ENCODE measurements at places on chromosomes 5 and 9. TPM values are rescaled to one million over a fixed set of nuclear protein-coding genes. Genes with fewer than 3 reads are reported as not detected.

DNA sequence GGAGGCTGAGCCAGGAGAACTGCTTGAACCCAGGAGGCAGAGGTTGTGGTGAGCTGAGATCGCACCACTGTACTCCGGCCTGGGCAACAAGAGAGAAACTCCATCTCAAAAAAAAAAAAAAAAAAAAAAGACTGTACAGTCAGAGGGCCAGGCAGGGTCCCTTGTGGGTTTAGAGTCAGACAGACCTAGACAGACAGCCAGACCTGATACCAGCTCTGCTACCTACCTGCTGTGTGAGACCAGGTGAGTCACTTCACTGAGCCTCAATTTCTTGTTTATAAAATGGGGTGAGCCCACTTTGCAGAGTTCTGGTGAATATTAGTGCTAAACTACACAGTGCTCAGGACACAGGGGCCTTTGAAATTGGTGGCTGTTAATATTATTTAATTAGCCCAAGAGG lies 19.7 kb downstream of the TRIM14 start:
- no peak overlapping the region for H3K4me3 ChIP-seq
- no peaks in the 10 kb centered on the region for H3K4me1 ChIP-seq
- no peak for DNase-seq

DNA sequence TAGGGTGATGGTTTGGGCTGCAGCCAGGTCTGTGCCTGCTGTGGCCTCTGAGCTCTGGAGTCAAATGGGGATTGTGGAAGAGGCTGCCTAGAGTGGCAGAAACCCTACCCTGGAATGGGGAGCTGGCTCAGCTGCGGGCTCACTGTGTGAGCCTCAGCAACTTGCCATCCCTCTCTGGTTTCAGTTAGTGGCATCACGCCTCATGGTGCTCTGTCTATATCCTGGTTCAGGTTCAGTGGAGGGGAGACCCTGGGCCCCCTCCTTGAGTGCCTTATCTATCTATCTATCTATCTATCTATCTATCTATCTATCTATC lies 132.6 kb downstream of the PHF2 start:
- no peaks in the 10 kb centered on the region for H3K36me3 ChIP-seq
- H3K27ac ChIP-seq: no peak overlapping the region
- H3K27me3 ChIP-seq: no peaks in the 10 kb centered on the region

- H3K27ac ChIP-seq: no peak overlapping the region
- H3K27me3 ChIP-seq: no peaks in the 10 kb centered on the region
- H3K4me1 ChIP-seq: no peaks in the 10 kb centered on the region
Measured at GRCh38 chr5:74373076-74373475, 267.5 kb downstream of the ENC1 start.

Gene HTR4
- not detected for polyA plus RNA-seq

Gene RALGPS1
- 18.2 TPM for polyA plus RNA-seq

Gene MARVELD2
- polyA plus RNA-seq: 9.0 TPM

Gene GALNT12
- 14.0 TPM for polyA plus RNA-seq
